ENCODE measurements at places on chromosomes 1 and 21.

GRCh38 chr21:25175938-25176337 is 431.3 kb downstream of the MRPL39 start:
- DNase-seq = no peak

DNA sequence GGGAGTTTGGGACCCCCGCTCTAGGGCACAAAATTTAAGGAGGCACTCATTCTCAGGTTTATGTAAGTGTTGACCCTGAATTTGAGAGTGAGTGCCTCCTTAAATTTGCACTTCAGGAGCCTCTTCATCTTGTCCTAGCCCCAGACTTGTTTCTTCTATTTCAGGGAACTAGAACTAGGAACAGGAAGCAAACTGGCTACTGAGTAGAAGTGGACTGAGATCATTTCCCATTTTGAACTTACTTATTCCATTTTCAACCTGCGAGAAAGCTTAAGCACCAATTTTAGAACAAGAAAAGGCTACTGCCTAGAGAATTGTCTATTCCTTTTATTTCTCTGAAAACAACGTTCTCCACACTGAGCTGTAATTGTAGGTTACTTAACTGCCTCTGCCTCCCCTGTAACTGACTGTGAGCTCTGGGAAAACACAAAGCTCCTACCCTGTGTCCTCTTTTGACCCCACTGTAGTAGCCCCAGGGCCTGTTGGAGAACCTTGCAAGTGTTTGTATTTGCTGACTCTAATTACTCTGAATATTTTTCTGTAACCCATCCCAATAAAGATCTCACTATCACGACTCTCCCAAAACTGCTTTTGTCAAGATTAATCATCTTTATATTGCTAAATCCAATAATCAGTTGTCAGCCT is 2.5 kb downstream of the PPT1 start:
- DNase-seq = no peak

- no peak for DNase-seq
Observed at GRCh38 chr1:248152056-248152827, 7.3 kb downstream of the OR2M5 start.

GRCh38 chr1:158323866-158324265 is 7.5 kb downstream of the CD1B start:
- DNase-seq = no peak

Measured in GM03348 (cell line).